Activated CD4-positive, alpha-beta T cell treated with anti-CD3 and anti-CD28 coated beads, Interleukin-2, amount 50 U/mL, for 1 hour (primary cell): ENCODE measurements at places on chromosomes 3 and 15.

DNA sequence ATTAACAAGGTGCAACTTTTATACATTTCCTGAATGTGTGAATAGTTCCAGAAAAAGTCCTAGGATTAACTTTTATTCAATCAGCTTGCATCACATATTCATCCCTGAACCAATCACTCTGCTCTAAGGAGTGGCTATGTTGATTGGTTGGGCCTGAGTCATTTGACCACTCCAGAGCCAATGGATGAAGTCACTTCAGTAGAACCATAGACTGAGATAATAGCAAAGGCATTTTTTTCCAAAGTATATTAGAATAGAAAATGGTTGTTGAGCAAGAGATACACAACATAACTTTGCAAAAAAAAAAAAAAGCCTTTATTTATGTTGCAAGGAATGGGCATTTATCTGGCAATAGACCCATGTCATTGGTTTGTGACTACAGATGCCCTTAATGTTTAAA lies 55.5 kb upstream of the AGTR1 start:
- no peak for DNase-seq

- no peak for DNase-seq
These were observed 311.9 kb downstream of the EDEM1 start for GRCh38 chr3:5499404-5499803.

GRCh38 chr3:197883541-197883940 lies 66.4 kb upstream of the RPL35A start:
- no peak for DNase-seq

- no peak for DNase-seq
These were observed 65.7 kb downstream of the MYLK start for GRCh38 chr3:123818324-123818920.

GRCh38 chr3:141336672-141337522 lies 31.4 kb upstream of the ZBTB38 start:
- DNase-seq, result no peak

DNA sequence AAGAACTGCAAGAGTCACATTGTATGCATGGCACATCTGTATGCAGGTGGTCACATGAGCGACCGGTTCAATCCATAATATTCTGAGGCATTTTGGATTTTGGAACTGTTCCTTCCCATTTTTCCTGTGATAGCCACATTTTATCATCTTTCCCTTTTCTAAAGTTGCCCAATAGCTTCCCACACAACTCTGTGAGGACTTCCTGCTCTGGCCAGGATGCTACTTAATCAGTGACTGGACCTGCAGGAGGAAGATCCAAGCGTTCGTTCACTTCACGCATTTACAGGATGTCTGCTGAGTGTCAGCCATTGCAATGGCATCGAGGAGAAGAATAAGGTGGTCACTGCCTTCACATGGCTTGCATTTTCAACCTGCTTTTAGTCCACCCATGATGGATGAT lies 9.8 kb downstream of the KLHL6 start:
- no peak for DNase-seq

DNA sequence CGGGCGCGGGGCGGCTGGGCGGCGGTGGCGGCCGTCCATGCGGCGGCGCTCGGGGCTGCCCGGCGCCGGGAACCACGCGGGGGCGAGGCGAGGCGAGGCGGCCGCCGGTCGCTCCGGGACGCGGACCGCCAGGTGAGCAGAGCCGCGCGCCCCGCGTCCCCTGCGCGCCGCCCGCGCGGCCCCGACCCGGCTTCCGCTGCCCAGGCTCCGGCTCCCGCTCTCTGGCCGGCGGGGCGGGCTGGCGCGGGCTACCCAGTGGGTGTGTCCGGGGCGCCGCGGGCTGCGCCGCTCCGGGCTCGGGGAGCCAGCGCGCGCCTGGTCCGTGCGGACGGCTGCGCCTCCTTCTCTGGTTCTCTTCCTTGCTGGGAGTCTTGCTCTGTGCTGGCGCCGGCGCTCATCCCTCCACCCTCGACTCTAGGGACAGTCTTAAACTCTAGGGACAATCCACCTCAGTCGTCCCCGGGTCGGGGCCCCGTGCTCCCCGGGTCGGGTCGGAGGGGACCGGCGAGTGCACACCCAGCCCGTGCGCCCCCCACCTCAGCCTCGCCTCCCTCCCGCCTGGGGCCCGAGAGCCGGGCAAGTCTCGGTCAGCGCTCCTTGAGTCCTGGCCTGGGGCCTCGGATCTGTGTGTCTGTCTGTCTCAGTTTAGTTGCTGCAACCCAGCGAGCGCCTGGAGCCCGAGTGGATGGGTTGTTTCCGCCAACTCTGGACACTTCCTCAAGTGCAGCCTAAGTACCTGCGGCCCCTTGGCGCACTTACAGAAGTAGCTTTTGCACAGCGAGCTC lies 488 bp downstream of the THSD4 start:
- no peak for DNase-seq

DNA sequence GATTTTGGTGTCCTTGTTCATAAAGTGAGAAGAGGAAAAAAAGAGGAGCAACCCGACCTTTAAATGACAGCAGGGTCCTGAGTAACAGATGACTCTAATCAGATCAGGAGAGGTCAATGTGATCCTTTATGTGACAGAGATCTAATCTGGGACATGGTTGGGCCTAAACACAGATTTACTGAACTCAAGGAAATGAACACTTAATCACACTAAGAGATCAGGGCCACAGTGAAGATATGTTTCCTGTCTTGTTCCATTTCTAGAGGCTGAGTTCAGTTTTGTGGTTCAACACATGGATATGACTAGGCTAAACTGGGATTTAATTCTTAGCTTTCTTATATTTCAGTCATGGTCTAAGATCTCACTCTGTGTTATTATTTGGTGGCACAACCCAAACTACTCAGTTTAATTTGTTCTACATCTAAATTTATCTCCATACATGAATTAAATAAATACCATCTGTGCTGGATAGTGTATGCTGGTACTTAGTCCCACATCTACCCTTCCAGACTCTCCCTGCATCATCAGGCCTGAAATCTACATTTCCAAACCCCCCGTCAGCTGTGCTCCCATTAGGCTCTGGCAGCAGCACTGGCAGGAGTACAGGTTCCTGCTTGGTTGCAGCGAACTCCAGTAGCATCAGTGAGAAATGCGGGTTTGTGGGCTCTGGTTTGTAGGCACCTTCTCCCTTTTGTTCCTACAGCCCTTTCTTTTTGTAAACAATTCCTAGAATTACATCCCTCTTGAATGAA lies 22.6 kb downstream of the SFMBT1 start:
- no peak for DNase-seq

DNA sequence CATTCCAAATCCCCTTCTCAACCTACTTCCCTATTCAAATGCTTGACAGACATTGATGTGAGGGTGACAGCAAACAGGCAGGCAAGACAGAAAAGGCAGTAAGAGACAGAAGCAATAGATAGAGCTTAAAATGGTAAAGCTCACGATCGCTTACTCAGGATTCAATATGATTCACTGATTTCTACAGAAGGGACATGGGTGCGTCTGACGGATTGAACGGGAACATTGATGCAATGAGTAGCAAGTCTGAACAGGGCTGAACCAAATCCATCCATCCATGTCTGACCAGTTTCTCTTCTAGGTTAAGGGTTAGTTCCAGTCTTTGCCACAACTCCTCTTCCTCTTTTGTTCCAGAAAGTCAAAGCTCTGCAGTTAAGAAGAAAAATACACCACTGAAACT lies 35.1 kb downstream of the P2RY1 start:
- no peak for DNase-seq

GRCh38 chr3:132545471-132545870 lies 51.6 kb upstream of the ACKR4 start:
- no peak for DNase-seq

DNA sequence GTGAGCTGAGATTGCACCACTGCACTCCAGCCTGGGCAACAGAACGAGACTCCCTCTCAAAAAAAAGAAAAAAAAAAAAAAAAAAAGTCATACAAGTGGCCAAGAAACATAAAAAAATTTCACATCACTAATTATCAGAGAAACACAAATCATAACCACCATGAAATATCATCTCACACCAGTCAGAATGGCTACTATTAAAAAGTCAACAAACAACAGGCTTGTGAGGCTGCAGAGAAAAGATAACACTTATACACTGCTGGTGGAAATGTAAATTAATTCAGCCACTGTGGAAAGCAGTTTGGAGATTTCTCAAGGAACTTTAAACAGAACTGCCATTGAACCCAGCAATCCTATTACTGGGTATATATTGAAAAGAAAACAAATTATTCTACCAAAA lies 291.1 kb upstream of the MCTP2 start:
- DNase-seq, result no peak

DNA sequence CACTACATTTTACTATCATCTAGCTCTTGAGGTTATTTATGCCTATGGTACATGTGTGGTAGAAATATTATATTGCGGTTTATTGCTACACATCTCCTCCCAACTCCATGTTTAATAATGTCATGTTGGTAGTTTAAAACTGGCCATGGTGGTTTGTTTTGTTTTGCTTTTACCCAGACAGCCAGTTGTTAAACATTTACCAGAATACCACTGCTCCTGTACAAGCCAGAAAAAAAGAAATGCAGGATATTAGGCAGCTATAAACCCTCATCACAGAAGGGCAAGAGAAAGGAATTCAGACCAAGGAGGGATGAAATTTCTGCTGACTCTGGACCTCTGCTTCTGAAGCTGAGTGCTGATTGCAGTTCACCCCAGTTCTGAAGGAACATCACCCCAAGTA lies 451.8 kb upstream of the IL12A start:
- no peak for DNase-seq

- DNase-seq, result no peak
These were observed 184.2 kb downstream of the GREM1 start for GRCh38 chr15:32901995-32902394.

DNA sequence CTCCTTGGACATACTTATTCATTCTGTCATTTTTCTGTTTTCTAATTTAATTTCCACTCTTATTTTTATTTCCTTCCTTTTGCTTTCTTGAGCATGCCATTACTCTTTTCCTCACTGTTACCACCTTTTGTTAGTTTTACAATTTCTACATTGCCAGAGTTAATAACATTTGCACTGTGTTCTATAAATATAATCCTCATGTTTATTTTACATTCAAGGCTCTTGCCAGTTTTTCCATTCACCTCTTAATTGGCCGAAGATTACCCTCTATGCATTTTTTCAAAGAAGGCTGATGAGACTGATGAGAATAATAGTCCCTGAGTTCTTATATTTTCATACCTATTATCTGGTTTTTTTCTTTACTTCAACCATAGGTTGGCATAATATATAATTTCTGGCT lies 10.5 kb downstream of the BTD start:
- no peak for DNase-seq

DNA sequence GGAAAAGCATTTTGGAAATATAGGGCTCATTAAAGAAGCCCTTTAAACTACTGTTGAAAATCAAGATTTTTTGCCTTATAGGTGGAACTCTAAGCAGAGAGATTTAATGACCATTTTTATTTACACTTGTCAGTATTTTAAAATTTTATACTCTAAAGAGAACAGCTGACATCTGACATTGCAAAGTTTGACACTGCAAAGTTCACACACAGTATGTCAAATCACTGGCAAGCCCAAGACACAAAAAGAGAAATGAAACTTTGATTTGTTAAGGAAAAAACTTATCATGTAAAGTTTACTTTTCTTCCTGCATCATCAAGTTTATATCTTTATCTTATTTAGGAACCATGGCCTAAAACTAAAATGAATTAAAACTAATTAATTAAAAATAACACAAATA lies 40.2 kb downstream of the DPH6 start:
- DNase-seq, result no peak

GRCh38 chr15:80878242-80878866 lies 99.2 kb downstream of the CEMIP start:
- no peak for DNase-seq

GRCh38 chr3:105327662-105328337 lies 38.9 kb upstream of the ALCAM start:
- DNase-seq, result no peak

DNA sequence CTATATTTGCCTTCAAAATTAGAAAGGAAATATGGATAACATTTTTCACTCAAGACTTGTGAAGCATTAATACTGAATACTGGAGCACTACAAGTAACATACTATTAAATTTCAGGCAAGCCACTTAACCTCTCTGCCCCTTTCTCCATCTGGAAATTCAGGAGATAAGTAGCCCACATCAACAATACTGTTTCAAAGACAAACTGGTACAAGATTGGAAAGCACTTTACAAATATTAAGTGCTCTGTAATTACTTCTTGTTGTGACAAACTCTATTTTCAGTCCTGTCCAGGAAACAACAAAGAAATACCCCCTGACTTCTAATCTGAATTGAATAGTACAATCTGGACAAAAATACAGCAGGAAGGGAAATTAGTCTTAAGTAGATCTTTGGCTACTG lies 49.3 kb downstream of the TMEM212 start:
- no peak for DNase-seq

- DNase-seq, result no peak
These were observed 31.6 kb upstream of the RAP2B start for GRCh38 chr3:153130312-153130977.

- DNase-seq, result no peak
These were observed 60.2 kb upstream of the SLC4A7 start for GRCh38 chr3:27544372-27544865.

DNA sequence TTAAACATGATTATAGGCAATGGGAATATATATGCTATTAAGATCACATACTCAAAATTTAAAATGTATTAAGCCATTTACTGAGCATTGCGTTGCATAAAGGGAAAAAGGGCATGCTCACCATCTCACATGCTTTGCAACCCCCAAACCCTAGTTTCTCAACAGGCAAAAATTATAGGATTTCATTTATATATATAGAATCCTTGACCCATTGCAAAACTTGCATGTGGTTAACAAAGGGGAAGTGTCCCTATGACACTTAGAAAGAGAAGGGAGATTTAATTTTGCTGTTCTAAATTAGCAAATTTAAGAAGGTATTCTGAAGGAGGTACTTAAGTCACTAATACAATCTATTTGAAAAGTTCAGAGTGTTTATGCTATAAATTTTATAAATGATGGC lies 837.8 kb downstream of the DIPK2A start:
- no peak for DNase-seq

DNA sequence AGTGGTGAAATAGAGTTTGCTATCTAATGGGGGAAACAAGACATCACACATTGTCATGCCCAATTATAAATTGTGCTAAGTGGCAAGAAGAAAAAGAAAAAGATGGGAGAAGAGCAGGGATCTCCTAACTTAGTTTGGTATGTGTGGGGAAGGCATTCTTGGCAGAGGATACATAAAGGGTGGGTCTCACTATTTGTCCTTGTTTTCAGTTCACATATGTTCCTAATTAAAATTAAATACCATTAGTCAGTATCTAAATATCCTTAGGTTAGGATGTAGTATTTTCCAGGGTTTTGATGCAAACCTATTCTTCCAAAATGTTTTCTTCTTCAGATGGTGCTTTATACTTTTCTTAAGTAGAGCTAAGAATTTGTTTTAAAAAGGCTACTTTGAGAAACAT lies 173.7 kb downstream of the B3GALNT1 start:
- DNase-seq, result no peak

DNA sequence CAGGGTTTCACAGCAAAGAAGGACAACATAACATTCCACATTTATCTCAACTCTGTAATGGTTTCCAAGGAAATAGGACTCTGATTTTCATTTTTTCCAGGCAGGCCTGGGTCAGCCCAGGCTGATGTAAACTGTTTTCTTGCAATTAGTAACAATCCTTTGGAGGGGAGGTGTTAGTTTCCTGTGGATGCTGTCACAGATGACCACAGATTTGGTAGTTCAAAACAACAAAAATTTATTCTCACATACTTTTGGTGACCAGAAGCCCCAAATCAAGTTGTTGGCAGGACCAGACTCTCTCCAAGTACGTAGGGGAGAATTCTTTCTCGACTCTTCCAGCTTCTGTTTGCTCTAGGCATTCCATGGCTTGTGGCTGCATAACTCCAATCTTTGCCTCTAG lies 88.0 kb downstream of the EDEM1 start:
- no peak for DNase-seq
